ENCODE measurements at places on chromosomes 1 and 21.

- no peak for DNase-seq
Observed at GRCh38 chr1:18602533-18603211, 28.0 kb upstream of the PAX7 start.

DNA sequence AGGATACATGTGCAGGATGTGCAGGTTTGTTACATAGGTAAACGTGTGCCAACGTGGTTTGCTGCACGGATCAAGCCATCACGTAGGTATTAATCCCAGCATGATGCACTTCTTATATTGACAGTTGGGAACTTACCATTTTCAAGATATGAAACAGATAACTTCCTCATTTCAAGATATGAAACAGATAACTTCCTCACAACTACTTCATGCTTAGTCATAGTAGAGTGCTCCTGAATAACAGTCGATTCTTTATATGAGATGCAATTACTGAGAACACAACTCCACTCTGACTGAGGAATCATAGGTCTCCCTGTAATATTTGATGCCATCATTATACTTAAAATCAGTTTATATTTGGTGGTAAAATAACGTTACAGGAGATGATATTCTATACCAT, 1124.3 kb downstream of the AMY1C start:
- no peak for DNase-seq

- DNase-seq, result no peak
Observed at GRCh38 chr1:209621741-209622655, 30.2 kb downstream of the LAMB3 start.

- no peak for DNase-seq
Observed at GRCh38 chr1:46530311-46530710, 21.1 kb downstream of the KNCN start.

Measured in NCI-H1694 (cell line).